ENCODE measurements at places on chromosomes 1 and 21.

DNA sequence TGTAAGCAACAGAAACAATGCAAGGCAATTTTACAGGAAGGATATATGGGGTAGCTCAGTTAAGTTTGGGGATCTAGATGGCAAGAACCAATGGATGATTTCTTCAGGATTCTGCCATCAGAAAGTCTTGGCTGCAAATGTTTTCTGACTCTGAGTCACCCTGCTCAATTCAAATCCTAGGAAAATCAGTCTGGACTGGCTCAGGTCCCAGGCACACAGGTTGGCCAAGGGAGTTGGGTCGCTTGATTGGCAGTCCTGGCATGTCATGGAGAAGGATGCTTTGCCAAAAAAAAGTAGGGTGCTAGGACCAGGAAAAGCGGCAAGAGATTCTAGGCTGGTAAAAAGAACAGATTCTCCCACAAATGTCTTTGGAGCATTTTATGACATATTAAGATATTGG is 28.9 kb upstream of the S1PR1 start:
- DNase-seq = no peak

- no peak for DNase-seq
These were observed 4.4 kb downstream of the TMEM35B start for GRCh38 chr1:34980715-34981114.

- no peak for DNase-seq
These were observed 13.5 kb downstream of the PDPN start for GRCh38 chr1:13597166-13597565.

GRCh38 chr1:24300971-24301784 is 18.0 kb upstream of the GRHL3 start:
- DNase-seq = no peak

- DNase-seq = no peak
These were observed 46.7 kb downstream of the KIFAP3 start for GRCh38 chr1:170027760-170028159.

GRCh38 chr1:29218223-29218622 is 12.5 kb downstream of the MECR start:
- DNase-seq = no peak

- peak; percentile 24 for DNase-seq
These were observed 55.4 kb downstream of the CAMK2N1 start for GRCh38 chr1:20430355-20431175.

Measured in stimulated activated naive CD4-positive, alpha-beta T cell (primary cell).